Activated T-cell treated with anti-CD3 and anti-CD28 coated beads, Interleukin-2, amount 50 U/mL, for 72 hours (primary cell): ENCODE measurements at places on chromosomes 6 and 20. TPM values are rescaled to one million over a fixed set of nuclear protein-coding genes. Genes with fewer than 3 reads are reported as not detected.

The COL11A2 gene
- 2.5 TPM for total RNA-seq

The GGT7 gene
- 23.1 TPM for total RNA-seq

The DDO gene
- not detected for total RNA-seq

The LRRC1 gene
- 4.4 TPM for total RNA-seq

The SYNDIG1 gene
- not detected for total RNA-seq

The MEI4 gene
- not detected for total RNA-seq

The EBF4 gene
- total RNA-seq, result 8.9 TPM

The TRIM10 gene
- total RNA-seq, result not detected

The MCCD1 gene
- not detected for total RNA-seq

The TNF gene
- 30.7 TPM for total RNA-seq

The COL9A1 gene
- total RNA-seq, result not detected

DNA sequence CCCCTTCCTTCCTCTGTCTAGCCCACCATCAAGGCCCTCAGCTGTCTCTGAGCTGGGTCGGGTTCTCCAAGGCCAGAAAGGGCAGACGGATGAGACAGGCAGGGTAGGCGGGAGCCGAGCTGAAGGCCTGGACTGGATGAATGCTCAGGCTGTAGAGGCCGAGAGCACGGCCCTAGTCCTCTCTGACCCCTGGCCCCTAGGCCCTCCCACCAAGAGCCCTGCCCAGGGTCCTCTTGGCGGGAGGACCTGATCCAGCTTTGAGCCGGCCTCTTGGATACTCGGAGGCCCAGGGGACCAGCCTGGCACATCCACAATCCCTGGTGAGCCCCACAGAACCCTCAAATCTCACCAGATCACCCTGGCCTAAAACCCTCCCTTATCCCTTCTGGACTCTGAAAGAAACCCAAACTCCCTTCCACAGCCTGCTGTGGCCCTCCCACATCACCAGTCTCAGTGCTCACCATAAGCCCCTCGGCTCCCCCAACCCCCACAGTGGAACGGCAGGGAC, 8.2 kb downstream of the ADISSP start:
- no peak for DNase-seq
- no peaks in the 10 kb centered on the region for H3K36me3 ChIP-seq
- no peak overlapping the region for H3K27ac ChIP-seq
- H3K4me3 ChIP-seq, result no peak overlapping the region

- peak overlapping the region; percentile 98 for H3K4me3 ChIP-seq
- DNase-seq, result peak; percentile 15
- H3K36me3 ChIP-seq, result peaks cover 17% of the 10 kb centered on the region
- no peaks in the 10 kb centered on the region for H3K27me3 ChIP-seq
- H3K4me1 ChIP-seq, result peaks cover 56% of the 10 kb centered on the region
These were observed 394 bp downstream of the MYB start for GRCh38 chr6:135181333-135182070.

DNA sequence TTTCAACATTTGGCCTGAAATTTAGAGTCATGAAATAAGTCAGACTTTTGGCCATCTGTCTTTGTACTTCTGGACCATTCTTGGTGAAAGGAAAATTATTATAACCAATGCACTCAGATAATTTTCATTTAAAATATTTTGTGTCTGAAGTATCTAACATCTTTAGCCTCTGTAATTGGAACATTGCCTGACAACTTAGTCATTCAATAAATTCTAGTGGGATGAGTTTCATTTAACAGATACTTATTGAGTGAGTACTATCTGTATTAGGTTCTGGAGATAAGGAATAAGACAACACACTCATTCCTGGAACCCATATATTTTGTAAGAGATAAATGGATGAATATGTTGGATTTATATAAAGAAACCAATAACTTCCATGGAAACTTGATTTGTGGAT, 536.0 kb downstream of the BCKDHB start:
- no peak overlapping the region for H3K4me3 ChIP-seq
- no peaks in the 10 kb centered on the region for H3K4me1 ChIP-seq
- H3K36me3 ChIP-seq, result no peaks in the 10 kb centered on the region
- no peak overlapping the region for H3K27ac ChIP-seq

DNA sequence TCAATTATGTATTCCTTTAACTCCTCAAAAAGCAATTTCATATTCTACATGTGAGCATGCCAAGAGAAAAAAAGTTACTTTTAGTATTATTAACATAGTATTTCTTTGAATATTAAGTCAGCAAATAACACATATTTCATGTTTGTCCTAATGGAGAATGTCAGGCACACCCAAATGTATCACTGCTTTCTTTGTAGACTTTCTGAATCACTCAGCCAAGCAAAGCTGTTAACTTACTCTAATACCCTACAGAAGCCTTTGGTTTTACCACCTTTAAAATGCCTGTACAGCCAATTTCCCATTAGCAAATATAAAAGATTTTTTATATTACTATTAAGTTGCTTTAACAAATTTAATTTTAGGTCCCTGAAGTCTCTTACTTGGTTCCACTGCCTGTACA, 23.8 kb downstream of the FRK start:
- H3K27me3 ChIP-seq, result peaks cover 22% of the 10 kb centered on the region
- no peaks in the 10 kb centered on the region for H3K4me1 ChIP-seq
- no peaks in the 10 kb centered on the region for H3K36me3 ChIP-seq
- H3K27ac ChIP-seq, result no peak overlapping the region
- no peak for DNase-seq

DNA sequence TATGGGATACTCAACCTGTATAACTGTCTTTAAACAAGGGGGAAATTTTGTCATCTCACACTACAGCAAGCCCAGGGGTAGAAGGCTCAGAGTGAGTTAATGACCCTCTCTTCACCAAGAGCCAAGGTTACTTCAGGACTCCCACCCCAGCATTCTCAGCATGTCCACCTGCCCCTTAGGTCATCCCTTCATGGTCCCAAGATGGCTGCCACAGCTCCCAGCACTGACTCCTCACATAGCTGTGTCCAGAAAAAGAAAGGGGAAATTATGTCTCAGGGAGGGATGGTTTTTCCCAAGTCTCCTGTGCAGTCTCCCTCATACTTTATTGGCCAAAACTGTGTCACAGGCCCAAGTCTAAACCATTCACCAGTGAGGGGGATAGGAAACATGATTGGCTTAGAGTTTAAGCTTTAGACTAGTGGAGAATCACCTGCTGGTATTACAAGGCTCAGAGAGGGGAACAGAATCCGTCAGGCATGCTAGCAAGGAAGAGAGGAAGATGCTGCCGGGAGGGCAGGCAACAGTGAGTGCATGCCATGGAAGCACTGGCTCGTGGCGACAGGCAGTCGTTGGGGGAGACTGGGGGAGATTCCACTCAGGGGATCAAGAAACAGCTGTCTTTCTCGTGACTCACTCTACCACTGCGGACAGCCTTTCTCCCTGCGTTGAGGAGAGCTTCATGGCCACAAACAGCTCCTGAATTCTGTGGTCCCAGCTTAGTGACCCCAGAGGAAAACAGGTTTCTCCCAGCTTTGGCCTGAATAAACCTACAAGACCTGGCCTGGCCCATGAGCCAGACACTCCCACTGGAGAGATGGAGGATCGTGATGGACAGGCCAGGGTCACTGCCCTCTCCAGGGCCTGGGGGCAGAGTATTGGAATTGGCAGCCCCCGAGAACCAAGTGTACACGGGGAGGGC, 37.2 kb downstream of the HM13 start:
- no peak for DNase-seq
- no peaks in the 10 kb centered on the region for H3K27me3 ChIP-seq
- H3K27ac ChIP-seq, result no peak overlapping the region
- H3K4me3 ChIP-seq, result no peak overlapping the region
- H3K36me3 ChIP-seq, result peaks cover 18% of the 10 kb centered on the region
- peaks cover 11% of the 10 kb centered on the region for H3K4me1 ChIP-seq

DNA sequence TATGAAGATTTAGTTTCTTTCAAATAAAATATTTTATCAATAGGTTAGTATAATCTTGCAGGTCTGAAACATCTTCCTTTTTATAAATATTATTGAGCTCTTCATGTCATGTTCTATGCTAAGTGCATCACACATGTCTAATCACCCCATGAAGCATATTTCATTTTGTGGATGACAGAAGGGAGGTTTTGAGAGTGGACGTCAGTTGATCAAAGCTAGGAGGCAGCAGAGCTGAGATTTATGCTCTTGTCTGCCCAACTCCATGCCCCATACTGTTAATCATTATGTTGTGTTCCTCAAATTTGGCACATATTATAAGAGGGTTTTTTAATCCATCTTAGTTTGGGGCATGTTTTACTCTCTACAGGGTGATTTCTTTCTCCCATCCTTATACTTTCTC, 22.7 kb downstream of the DSE start:
- DNase-seq, result no peak
- H3K4me3 ChIP-seq, result peak overlapping the region; percentile 45
- peak overlapping the region; percentile 54 for H3K27ac ChIP-seq
- peaks cover 17% of the 10 kb centered on the region for H3K4me1 ChIP-seq

- peaks cover 6% of the 10 kb centered on the region for H3K36me3 ChIP-seq
- no peak overlapping the region for H3K27ac ChIP-seq
- peaks cover 20% of the 10 kb centered on the region for H3K4me1 ChIP-seq
- DNase-seq, result no peak
- no peaks in the 10 kb centered on the region for H3K27me3 ChIP-seq
These were observed 9.6 kb downstream of the RMND1 start for GRCh38 chr6:151442371-151442770.

- H3K36me3 ChIP-seq, result peaks cover 10% of the 10 kb centered on the region
- no peaks in the 10 kb centered on the region for H3K27me3 ChIP-seq
- H3K4me3 ChIP-seq, result peak overlapping the region; percentile 76
- DNase-seq, result no peak
- H3K4me1 ChIP-seq, result peaks cover 85% of the 10 kb centered on the region
- H3K27ac ChIP-seq, result no peak overlapping the region
These were observed 235.6 kb downstream of the BCAS1 start for GRCh38 chr20:53834749-53835148.

DNA sequence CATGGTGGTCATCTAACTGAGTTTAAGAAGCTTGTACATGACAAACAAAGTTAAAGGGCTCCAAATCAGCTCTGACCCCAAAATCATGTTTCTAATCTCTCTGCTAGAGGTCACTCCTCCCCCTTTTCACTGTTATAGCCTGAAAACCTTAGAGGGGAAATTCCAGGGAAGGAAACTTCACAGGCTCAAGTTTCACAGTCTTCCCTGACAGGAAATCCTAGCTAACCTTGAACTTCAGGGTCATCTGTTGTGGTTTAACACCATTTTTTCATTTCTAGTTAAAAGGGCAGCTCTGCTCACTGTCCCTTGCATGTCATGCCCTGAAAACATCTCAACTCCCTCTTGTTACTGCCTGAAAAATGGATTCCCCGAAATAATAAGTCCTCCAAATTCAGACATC, 104.4 kb upstream of the BMP2 start:
- no peaks in the 10 kb centered on the region for H3K27me3 ChIP-seq
- H3K4me1 ChIP-seq, result no peaks in the 10 kb centered on the region
- no peak overlapping the region for H3K27ac ChIP-seq
- no peak for DNase-seq
- no peaks in the 10 kb centered on the region for H3K36me3 ChIP-seq

DNA sequence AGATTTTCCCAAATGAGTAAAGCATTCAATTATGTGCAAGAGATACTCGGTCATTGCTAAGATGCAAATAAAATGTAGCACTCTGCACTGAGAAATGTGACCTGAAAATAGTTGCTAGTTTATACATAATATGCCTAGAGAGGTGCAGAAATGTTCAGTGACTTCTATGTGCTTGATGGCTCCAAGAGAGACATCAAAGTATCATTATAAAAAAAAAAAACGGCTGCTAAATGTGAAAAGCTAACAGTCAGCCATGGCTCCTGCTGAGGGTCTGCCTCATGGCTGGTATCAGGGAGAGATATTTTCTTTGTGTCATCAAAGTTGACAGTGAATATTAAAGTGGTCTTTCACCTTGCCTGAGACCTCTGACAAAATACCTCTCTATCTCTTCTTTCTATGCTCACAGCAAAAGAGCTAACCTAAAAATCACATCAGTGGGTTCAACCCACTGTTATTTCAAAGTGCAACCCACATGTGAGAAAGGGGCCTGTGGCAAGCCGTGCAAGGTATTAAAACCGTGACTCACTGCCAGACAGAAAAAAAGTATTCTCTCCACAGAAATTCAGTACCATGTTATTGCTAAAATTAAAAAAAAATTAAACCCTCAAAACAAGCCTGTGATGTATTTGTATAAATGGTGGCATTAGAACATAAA, 259.0 kb downstream of the HIVEP2 start:
- peak overlapping the region; percentile 10 for H3K4me3 ChIP-seq
- peaks cover 43% of the 10 kb centered on the region for H3K4me1 ChIP-seq
- H3K36me3 ChIP-seq, result peaks cover 8% of the 10 kb centered on the region

DNA sequence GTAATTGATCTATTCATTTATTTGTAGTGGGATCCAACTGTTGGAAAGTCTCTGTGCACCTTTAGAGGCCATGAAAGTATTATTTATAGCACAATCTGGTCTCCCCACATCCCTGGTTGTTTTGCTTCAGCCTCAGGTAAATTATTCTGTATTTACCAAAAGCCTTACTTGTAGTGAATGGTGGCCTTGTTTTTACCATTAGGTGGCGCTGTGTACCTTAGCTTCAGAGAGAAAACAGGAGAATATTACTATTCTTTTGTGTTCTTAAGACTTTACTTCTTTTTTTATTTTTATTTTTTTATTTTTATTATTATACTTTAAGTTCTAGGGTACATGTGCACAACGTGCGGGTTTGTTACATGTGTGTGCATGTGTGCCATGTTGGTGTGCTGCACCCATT, 23.7 kb downstream of the PEX7 start:
- no peak overlapping the region for H3K27ac ChIP-seq
- H3K27me3 ChIP-seq, result no peaks in the 10 kb centered on the region
- peak; percentile 45 for DNase-seq
- H3K4me1 ChIP-seq, result no peaks in the 10 kb centered on the region
- no peak overlapping the region for H3K4me3 ChIP-seq

GRCh38 chr20:40991181-40991889, 37.3 kb upstream of the TOP1 start:
- no peak for DNase-seq
- H3K4me1 ChIP-seq, result peaks cover 33% of the 10 kb centered on the region
- no peaks in the 10 kb centered on the region for H3K27me3 ChIP-seq
- H3K27ac ChIP-seq, result peak overlapping the region; percentile 51
- no peaks in the 10 kb centered on the region for H3K36me3 ChIP-seq
- H3K4me3 ChIP-seq, result no peak overlapping the region
